ENCODE measurements at places on chromosomes 6 and 20.

GRCh38 chr6:16681260-16681873 lies 79.9 kb downstream of the ATXN1 start:
- no peak for DNase-seq

GRCh38 chr6:76681781-76682180 lies 609.3 kb upstream of the IMPG1 start:
- DNase-seq, result no peak

DNA sequence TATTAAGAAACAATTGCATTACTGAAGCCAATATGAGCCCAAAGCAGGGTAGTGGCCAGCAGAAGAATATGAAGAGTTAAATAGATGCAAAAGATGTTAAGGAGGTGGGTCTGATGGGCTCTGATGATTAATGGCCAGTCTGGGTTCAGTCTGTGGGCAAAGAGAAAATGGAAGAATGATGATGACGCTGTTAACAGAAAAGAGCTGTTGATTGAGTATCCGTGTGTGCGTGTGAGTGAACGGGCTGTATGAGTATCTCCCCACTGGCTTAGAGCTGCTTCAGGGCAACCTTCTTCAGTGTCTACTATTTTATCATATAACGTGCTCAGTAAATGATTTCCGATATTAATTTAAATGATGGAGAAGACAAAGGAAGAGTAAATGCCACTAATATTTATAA lies 723.3 kb upstream of the MAP3K7 start:
- no peak for DNase-seq

DNA sequence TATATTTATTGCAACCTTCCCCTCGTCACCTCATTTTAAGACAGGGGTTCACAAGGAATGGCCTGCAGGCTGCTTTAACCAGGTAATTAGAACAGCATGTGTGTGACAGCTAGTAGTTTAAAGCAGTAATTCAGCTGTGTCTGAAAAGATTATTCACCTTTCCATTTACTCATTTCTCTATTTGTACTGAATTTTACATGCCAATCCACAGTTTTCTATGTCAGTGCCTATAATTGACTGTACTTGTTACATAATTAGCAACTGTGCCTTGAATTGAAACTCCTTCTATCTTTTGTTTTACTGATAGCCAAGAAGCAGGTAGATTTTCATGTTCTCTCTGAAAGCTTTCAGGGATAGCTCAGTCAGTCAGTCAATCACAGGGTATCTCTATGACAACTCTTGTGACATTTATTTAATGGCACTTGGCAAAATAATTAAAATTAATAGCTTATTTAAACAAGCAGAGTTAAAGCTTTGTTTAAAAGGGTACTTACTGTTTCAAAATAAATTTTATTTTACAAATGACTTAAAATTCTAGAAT lies 214.0 kb downstream of the ZFAND3 start:
- DNase-seq, result no peak

GRCh38 chr20:47761482-47762047 lies 23.7 kb downstream of the SULF2 start:
- DNase-seq, result no peak

DNA sequence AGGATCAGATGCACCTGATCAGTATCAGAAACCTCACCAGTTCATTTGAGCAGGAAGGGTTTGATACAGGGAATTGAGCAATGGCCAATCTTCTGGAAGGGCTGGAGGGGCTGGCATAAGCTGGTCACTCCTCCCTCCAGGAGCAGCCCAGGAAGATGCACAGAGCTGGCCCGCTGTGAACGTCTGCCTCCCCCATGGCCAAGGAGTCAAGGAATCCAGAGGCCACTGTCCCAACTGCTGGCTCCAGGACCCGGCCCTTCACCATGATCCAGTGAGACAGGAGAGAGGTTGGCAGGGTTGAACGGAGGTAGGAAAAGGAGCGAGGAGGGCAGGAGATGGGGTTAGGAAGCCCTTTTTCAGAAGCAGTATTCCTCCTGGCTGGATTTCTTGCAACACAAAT lies 113.9 kb upstream of the CST7 start:
- no peak for DNase-seq

- DNase-seq, result no peak
Measured at GRCh38 chr20:51961964-51962761, 159.8 kb upstream of the SALL4 start.

- DNase-seq, result no peak
Measured at GRCh38 chr6:162058281-162058875, 669.2 kb downstream of the PRKN start.
